ENCODE measurements at places on chromosomes 5 and 9.

DNA sequence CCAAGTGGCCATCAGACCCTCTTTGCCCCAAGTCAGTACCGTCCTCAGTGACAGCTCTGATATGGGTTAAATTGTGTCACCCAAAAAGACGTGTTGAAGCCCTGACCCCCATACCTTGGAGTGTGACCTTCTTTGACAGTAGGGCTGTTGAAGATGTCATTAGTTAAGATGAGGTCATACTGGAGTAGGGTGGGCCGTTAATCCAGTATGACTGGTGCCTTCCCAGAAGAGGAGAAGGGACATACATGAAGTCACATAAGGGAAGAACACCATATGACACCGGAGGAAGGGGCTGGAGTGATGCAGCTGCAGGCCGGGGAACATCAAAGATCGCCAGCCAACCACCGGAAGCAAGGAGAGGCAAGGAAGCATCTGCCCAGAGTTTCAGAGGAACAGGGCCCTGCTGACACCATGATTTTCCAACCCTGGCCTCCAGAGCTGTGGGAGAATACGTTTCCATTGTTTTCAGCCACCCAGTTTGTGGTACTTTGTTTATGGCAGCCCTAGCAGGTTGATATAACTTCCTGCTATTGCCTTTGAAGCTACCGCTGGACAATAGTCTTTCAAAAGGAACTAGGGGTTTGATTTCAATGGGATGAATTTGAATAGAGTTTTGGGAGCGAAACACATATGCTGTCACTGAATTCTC is 36.4 kb upstream of the CPEB4 start:
- no peak for DNase-seq

DNA sequence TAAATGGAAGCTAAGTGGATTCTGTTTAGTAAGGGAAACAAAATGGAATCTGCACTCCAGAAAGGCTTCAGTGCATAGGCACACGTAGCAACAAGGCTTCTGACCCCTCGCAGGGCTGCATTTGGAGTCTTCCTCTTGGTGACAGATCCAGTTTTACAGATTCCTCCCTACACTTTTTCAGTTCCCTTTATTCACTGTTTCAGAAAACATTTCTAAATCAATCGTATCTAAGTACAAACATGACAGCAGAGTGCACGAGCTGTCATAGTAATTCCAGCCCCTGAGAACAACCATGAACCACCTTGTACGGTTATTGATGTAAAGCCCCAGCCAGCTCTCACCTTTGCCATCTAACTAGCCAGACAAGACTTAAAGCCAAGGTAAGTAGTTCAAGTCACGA is 491.6 kb downstream of the SEMA5A start:
- no peak for DNase-seq

DNA sequence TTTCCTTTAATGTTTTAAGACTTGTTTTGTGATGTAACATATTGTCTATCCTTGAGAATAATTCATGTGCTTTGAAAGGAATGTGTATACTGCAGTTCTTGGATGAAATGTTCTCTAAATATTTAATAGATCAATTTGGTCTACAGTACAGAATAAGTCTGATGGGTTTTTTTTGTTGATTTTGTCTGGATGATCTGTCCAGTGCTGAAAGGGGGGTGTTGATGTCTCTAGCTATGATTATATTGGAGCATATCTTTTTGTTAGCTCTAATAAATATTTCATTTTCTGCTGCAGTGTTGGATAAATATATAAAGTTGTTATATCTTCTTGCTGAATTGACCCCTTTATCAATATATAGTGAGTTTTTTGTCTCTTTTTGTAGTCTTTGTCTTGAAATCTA is 269.9 kb upstream of the TUSC1 start:
- DNase-seq: no peak

GRCh38 chr9:86458191-86458855 is 104.1 kb upstream of the TUT7 start:
- no peak for DNase-seq

DNA sequence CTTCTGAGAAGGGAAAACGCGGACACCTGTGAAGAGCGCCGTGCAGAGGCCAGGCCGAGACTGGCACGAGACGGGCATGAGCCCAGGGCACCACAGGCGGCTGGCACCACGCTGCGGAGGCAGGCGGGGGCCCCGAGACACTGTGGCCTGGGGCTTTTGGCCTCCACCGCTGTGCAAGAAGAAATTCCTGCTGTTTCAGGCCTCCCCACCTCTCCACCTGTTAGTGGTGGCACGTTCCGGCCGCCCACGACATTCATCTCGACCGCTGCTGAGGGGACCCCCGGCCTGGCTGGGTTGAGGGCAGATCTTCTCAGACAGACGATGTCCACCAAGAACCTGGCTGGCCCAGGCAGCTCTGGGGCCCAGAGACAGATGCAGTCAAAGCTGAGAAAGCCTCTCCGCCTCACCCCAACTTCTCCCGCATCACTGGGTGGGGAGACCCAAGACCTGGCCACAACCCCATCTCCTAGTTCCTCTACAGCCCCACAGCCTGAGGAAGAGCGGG is 11.5 kb downstream of the NACC2 start:
- DNase-seq: no peak

- peak; percentile 13 for DNase-seq
These were observed 69.8 kb upstream of the TNFSF8 start for GRCh38 chr9:115000217-115000639.

GRCh38 chr9:69035438-69036308 is at the start of gene FXN:
TSS of gene FXN (plus strand) at chr9:69035752. CDS start at chr9:69035783, 31 bp downstream.
- DNase-seq: peak; percentile 81

GRCh38 chr5:132438917-132439316 is 51.7 kb downstream of the IRF1 start:
- DNase-seq: no peak

DNA sequence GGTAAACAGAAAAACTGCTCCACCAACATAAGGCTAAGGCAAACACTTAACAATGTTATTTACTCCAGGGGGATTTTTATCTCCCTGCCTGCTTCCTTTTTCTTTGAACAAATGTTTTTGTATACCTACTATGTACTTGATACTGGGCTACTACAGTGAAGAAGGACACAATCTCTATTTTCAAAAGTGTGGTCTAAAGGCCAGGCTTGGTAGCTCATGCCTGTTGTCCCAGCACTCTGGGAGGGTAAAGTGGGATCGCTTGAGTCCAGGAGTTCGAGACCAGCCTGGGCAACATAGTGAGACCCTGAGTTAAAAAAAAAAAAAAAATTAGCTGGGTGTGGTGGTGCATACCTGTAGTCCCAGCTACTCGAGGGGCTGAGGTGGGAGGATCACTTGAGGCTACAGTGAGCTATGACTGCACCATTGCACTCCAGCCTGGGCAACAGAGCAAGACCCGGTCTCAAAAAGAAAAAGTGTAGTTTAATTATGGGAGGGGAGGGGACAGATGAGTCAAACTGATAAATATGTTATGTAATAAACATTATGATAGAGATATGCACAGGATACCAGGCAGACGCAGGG is 3.3 kb downstream of the STOM start:
- no peak for DNase-seq

DNA sequence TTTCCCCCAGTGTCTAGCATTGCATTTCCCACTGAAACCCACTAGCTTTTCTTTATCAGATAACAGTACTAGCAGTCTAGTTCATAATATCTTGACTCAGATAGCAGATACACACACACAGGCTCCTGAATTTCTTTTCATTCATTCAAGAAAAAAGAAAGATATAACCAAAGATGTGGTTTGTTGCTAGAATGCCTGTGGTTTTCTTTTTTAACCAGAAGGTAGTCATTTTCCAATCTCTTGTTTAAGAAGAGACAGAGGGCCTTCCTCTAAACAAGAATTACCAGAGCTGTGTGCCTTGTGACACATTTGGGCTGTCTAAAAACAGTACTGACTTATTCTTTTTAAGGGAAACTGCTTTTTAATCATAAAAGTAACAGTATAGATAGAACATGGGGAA is 167.3 kb downstream of the PJA2 start:
- peak; percentile 17 for DNase-seq

DNA sequence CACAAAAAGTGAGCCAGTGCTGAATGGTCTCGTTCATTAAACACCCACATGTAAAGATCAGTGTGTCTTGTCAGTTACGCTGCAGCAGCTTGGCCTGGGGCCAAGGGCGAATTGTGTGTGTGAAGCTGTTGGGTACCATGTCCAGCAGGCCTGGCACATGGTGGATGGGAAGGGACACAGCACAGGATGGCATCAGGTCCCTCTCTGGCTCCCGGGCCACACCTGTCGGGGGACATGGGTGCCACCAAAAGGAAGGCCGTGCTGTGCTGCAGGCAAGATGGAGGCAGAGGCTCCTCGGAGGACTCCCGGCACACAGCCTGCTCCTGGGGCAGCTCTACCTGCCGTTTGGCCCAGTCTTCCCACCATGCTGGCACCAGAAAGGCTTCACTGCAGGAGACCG is 32.0 kb downstream of the NKD2 start:
- DNase-seq: no peak

DNA sequence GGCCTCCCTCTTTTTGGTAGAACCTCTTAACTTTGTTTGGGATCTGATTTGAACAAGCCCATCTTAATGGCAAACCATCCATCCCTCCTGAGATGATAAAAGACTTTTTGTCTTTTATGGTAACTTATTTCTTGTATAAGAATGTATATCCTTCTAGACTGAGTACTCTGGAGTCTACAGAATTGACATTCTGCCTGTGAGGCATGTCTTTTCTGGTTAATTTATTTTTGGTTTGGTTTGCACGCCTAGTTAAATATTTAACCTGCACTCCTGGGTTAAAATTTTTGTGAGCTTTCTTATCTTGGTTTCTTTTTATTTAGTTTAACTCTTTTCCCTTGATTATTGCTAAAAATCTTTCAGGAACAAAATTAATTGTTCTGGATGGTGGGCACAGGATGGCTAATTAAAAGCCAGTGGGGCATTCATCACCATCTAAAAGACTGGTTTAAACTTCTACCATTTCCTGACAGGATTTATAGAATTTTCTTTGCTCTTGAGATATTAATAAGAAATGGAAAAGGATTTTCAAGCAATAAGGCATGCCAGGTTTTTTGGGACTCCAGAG is 50.3 kb downstream of the PHAX start:
- DNase-seq: no peak

GRCh38 chr9:35035851-35036701 is 36.3 kb downstream of the VCP start:
- peak; percentile 80 for DNase-seq

GRCh38 chr9:131441441-131441840 is 47.6 kb downstream of the PRRC2B start:
- DNase-seq: no peak

DNA sequence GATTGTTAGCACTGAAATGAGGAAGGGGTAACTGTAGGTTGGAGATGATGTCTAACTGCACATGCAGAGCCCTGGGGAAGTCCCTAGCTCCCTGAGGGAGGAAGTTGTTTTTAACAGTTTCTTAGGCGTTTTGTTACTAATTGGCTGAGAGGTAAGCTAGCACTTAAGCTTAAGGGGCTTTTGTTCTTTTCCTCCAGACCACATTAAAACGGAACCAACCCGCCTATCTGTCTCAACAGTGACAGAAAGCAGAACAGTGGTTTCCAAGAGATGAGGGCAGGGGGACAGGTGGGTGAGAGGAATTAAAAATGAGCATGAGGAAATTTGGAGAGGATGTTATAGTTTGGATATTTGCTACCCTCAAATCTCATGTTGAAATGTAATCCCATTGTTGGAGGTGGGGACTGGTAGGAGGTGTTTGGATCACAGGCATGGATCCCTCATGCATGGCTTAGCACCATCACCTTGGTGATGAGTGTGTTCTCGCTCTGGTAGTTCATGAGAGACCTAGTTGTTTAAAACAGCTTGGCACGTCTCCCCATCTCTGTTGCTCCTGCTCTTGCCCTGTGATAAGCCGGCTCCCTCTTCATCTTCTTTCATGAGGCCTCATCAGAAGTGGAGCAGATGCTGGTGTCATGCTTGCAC is 38.9 kb downstream of the LYRM7 start:
- no peak for DNase-seq

DNA sequence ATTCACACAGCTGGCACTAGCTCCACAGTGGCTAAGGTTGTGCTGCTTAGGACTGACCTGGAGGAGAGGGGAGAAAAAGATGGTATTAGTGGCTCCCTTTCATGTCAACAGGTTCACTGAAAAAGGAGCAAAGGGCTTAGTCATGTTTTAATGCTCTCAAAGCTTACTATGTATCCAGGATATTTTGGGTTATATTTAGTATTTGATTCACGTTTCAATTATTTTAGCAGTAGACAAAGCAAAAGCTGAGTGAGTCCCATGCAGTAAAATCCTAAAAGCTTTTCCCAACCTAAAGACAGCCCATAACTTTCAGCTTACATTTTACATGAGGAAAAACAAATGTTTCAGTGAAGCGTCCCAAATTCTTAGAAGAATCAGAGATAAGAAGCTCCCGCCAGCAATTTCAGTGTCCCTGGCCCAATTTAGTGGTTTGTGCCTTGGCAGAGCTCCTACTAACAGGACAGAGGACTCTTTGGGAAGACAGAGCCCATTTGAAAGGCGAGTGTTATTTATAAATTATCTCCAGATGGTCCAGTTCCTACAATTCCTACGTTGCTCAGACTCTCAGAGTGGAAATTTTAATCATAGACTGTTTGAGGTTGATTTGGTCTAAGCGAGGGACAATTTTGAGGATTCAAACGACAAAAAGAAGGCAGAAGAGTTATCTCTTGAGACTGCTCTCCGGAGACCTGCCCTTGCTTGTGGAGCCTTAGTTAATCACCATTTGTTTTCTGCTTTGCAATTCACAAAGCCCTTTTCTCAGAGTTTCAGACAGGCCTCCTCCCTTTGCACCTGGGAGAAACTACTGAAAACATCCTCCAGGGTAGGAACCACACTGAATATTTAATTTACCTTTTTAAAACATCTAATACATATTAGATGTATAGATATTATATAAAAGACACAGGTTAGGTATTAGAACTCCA is 225.0 kb upstream of the ANKRD55 start:
- peak; percentile 85 for DNase-seq

DNA sequence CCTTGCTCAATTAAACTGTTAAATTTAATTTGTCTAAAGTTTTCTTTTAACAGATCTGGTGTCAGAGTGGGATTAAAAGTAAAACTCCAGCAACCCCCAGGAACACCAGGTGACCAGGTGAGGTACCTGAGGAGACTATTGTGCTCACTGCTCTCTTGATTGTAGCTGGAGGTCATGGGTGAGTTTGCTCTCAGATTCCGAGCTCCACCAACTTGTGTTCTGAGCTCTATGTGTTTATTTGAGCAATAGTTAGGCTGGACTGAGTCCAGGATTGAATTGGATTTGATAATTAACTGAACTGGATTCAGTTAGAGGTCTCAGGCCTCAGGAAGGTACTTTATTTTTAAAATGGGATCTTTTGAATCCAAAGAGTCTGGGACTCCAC is 17.9 kb upstream of the SCGB3A2 start:
- DNase-seq: no peak

GRCh38 chr5:159905496-159905895 is 10.8 kb upstream of the ADRA1B start:
- peak; percentile 98 for DNase-seq

GRCh38 chr5:67425514-67425913 is 228.9 kb upstream of the CD180 start:
- peak; percentile 61 for DNase-seq

Data from fibroblast of skin of right biceps (primary cell).